Activated naive CD4-positive, alpha-beta T cell treated with anti-CD3 and anti-CD28 coated beads for 36 hours (primary cell): ENCODE measurements at places on chromosomes 11 and 22.
A peak's percentile ranks its signal among the peaks of the same experiment; 100 is the strongest.

DNA sequence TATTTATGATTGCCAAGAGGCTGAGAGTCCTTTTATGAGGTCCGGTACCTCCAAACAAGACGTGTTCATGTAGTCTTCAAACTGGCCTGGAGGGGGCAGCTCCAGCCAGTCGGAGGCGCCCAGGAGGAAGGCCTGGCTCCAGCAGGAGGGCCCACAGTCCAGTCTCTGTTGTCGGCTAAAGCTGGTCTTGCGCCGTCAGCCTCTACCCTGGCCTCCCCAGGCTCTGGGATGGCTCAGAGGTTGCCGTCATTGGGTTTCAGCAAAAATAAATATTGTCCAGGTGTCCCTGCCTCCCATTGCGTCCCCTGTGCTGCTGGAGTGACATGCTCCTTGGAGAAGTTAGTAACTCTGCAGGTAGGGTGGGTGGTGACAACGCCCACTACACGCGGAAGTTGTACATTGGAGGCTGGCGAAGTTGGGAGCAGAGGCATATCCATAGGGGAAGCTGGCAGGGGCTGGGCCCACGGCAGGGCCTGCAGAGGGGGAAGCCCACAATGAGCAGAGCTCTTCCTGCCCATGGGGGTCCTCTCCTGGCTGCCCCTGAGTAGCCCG is 1.0 kb upstream of the SLC25A1 start:
- DNase-seq = peak; percentile 67

DNA sequence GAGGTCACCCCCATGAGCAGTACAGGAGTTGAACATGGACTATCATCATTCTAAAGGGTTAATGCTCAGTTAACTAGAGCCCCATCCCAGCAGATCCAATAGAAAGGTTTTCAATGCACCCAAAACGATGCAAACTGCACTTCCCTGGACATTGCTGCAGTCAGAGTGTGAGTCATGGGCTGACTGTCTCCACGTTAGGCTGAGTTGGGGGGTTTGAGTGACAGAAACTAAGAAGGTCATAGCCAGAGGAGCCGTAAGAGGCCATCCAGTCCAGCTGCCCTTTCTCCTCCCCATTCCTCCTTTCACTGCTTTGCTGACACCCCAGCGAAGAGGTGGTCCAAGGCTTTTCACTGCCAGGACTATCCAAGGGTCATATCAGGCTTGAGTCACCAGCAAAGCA is 10.5 kb upstream of the OR2AT4 start:
- no peak for DNase-seq

- no peak for DNase-seq
Measured at GRCh38 chr22:35225010-35225409, 32.3 kb upstream of the HMGXB4 start.

- no peak for DNase-seq
Measured at GRCh38 chr22:27780161-27780575, 21.4 kb downstream of the MN1 start.

- no peak for DNase-seq
Measured at GRCh38 chr11:123973816-123974215, 3.8 kb downstream of the OR10S1 start.

- DNase-seq = no peak
Measured at GRCh38 chr11:35021589-35021988, 105.2 kb downstream of the PDHX start.

DNA sequence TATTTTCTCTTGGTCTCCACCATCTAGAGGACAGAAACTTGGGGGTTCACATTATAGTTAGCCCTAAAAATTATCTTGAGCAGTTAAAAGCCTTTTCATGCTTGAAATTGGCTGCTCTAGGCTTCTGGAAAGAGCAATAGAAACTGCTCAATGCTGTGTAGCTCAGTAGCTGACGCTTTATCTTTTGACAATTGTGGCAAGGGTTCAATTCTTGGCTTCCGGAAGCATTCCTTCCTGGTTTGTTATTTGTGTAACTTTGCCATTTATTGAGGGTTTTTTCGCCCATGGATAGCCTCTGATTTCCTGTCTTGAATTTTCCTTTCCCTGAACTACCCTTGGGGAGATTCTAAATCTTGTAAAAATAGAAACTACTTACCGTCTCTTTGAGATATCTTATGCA is 10.3 kb upstream of the OR56A1 start:
- no peak for DNase-seq

- no peak for DNase-seq
Measured at GRCh38 chr11:107623183-107623582, 32.2 kb downstream of the ELMOD1 start.

- DNase-seq = no peak
Measured at GRCh38 chr11:96016978-96017502, 93.1 kb upstream of the MTMR2 start.

DNA sequence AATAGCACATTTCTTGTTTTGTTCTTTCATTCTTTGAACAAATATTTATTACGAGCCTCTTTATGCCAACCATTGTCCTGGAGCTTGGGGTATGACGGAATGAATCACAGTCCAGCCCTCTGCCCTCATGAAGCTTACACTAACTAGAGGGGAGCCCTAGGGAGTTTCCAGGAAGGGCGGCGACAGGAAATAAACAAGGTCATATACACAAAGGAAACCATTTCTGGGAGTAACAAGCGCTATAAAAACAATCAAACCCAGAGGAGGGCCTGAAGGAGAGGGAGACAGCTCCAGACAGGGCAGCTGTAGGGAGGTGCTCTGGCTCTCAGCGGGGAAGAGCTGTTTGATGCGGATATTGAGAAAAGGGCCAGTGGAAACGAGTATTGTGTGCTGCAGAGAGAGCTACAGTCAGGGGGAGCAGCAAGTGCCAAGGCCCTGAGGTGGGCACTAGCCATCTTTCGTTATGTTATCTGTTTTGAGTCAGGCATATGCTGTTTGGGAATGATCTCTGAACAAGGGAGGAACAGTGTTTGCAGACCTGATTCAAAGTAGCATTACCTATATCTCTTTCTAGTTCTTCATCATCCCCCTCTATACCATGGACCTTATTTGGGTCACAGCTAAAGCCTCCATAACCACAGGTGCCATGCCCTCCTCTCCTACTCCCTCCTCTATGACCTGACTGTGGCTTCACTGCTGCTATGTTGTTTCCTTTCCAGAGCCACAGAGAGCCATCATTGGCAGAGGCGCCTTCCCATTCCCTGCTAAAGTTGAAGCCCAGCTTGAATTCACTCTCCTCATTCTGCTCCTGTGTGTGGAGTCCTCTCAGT is 15.3 kb upstream of the ZBTB16 start:
- DNase-seq = no peak

DNA sequence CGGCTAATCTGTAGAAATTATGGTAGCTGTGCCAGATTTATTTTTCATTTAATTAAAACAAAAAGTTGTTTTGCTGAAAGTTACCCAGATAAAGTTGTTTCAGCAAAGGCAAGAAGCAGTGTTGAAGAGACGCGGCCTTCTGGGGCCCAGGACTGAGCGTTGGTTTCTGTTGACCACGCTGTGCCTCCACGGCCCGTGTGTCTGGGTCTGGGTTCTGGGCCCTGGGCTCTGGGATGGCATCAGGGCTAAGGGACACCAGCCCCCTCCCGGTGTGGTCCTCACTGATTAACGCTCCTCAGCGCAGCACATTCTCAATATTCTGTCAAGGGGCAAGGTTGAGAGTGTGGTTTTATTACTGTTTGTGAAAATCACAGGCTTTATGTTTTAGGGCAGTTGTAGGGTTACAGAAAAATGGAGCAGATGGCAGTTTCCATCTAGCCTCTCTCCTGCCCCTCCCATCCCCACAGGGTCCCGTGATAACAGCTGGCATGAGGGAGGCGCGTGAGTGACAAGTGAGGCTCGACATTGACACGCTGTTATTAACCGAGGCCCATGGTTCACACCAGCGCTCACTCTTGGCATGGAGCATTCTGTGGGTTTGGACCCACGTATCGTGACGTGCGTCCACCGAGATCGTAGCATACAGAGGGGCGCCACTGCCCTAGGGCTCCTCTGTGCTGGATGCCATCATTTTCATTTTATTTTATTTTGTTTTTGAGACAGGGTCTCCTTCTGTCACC is 1231.4 kb downstream of the BRD1 start:
- no peak for DNase-seq

DNA sequence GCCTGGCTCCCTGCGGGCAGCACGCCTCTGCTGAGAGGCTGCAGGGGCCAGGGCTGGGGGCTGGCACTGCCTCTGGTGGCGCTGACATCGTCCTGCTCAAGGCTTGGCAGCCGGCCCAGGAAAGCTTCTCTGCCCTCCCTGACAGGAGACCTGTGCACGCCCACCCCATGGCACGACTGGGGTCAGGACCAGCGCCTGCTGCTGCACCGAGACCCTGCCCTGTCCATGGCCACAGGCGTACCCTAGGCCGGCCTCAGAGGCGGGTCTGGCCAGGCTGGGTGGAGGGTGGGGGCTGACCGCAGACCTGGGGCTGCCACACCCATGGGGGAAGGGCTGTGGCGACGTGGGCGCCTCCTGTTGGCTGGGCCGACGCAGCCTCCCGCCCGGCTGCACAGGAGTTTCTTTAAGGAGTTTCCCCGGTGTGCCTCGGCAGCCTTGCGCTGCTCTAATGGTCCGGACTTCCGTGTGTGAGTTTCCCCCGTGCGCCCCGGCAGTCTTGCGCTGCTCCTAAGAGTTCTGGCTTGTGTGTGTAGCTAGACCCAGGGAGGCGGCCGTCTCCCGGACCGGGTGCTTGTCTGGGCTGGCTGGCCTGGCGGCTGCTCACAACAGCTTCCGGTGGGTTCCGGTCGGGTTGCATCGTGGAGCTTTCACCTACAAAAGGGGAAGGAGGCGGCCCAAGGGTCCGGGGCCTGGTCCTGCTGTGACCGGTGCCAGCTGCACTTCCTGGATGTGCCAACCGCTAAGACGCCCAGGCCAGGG is 4.6 kb downstream of the TRABD start:
- DNase-seq = peak; percentile 83

DNA sequence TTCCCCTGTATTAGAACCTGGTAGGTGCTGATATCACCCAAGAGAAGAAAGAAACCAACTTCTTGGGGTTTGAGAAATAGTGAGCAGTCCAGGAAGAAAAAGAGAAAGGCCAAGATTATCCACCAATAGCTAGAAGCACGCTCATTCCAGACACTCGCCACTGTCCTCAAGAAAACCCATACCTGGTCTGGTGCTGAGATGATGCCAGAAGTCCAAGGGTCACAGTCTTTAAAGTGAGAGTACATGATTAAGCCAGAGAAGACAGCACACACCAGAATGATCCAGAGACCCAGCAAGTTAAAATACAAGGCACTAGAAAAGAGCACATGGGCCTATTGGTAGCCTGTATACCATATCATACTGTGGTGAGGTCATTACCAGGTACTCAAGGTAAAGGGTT is 23.6 kb downstream of the SLC5A12 start:
- no peak for DNase-seq

DNA sequence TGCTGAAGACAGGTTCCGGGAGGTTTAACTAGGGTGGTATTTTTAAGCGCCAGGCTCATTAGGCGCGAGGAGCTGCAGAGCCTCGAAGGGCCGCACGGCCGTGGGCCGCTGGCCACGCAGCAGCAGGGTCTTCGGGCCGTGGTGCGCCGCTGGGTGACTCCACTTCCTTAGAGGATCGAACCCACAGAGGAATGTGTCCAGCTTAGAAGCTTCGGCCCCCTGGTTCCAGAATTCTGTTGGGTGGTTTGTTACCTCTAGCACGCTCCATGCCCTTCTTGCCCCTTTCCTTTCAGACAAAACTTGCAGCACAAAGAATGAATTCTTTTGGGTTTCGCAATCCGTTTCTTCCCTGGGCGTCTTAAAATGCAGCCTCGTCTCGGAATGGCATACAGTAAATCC is 773 bp upstream of the PATL1 start:
- no peak for DNase-seq

DNA sequence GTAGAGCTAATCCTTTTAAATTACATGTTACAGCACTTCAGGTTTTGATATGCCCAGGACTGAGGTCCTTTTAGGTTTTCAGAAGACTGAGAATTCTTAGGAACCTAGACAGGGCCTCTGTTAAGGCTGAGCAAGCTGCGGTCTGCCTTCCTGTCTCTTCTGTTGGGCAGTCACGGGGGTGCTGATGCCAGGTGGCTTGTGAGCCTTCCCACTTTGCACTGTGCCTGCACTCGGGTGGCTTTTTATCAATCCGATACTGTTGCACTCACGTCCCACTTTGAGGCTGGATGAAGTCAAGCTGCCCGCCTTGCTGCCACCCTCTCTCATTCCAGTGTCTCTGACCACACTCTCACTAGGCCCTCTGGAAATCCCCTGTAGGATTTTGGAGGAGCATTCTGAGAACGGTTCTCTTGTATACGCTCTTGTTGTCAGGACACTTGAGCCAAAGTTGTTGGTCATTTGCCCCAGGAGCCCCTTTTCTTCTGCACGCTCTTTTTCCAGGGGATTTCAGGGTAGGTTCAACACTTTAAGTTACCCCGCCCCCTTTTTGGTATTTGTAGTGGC is 141.8 kb downstream of the TEAD1 start:
- DNase-seq = no peak

- no peak for DNase-seq
Measured at GRCh38 chr11:109865548-109866186, 227.5 kb upstream of the ZC3H12C start.

- DNase-seq = no peak
Measured at GRCh38 chr11:128409476-128409875, 177.9 kb downstream of the ETS1 start.

DNA sequence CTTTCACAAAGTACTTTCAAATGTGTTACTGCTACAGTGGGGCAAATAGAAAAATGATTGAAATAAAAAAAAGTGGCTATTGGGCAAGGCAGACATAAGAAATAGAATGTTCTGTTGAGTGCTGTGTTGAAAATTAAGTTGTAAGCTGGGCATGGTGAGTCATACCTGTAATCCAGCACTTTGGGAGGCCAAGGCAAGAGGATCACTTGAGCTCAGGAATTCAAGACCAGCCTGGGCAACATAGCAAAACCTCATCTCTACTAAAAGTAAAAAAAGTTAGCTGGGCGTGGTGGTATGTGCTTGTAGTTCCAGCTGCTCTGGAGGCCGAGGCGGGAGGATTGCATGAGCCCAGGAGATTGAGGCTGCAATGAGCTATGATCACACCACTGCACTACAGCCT is 26.9 kb upstream of the LDHA start:
- DNase-seq = no peak

GRCh38 chr11:17845431-17845881 is 110.9 kb downstream of the KCNC1 start:
- DNase-seq = no peak

DNA sequence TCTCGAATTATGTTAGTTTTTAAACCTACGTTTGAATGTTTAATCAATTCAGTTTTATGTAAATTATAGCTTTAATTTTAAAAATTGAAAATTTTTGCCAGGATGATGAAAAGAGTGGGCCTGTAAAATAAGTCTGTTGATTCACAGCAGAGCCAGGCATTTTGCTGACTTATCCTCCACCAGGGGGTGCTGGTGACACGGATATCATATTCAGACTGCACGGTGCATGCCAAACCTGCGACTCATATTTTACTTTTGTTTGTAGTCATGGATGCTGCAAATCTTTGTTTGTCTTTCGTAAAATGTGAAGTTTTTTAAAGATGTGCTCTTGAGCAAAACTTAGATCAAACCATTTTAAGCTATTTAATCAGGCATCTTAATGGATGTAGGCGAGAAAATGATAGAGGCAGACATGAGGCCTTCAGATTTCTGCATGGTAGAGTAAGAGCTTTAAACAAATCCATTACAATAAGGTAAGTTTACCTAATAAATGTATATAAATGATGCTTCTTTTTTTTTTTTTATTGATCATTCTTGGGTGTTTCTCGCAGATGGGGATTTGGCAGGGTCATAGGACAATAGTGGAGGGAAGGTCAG is 3.6 kb upstream of the OR8B3 start:
- DNase-seq = peak; percentile 82

- DNase-seq = no peak
Measured at GRCh38 chr11:38814670-38815069, 2216.6 kb upstream of the RAG2 start.
